Endothelial cell of umbilical vein (primary cell): ENCODE measurements at places on chromosomes 12 and 14. TPM values are rescaled to one million over a fixed set of nuclear protein-coding genes. Genes with fewer than 3 reads are reported as not detected.

The FSCB gene
- total RNA-seq = not detected in 2 replicates

The LBHD2 gene
- not detected in 2 replicates for total RNA-seq

The AVPR1A gene
- total RNA-seq = not detected in 2 replicates

The HRK gene
- total RNA-seq = not detected in 2 replicates

The SLC10A1 gene
- not detected in 2 replicates for total RNA-seq
